ENCODE measurements at places on chromosomes 2 and 18. TPM values are rescaled to one million over a fixed set of nuclear protein-coding genes. Genes with fewer than 3 reads are reported as not detected.

DNA sequence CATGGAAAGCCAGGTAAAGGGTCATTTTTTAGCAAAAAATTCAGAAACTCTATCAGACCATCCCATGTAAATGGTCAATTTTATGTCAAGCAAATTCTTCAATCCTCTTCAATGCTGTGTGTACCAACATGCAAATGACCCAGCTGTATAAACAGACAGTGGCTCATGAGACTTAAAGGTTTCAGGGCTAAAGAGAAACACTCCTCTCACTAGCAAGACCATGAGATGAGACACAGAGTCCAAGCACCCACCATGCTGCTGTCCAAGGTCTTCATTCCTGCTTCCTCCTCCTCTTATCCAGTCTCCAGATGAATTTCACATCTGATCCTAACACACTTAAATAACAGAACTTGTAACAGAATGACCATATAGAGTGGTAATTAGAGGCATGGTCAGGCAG lies 30.8 kb upstream of the ONECUT2 start:
- no peaks in the 10 kb centered on the region for H3K4me1 ChIP-seq
- H3K4me3 ChIP-seq: no peak overlapping the region
- DNase-seq: no peak
- no peaks in the 10 kb centered on the region for H3K36me3 ChIP-seq

DNA sequence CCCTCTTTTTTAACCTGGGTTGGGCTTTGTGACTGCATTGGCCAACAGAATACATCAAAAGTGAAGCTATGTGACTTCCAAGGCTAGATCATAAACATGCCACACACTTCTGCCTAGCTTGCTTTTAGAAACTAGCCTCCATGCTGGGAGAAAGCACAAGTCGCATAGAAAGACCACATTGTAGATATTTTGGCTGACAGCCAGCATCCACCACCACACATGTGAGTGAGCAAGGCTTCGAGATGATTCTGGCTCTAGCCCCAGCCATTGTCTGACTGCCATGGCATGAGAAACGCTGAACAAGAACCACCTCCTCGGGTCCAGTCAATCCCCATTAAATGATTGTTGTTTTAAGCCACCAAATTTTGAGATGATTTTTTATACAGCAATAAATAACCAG lies 66.8 kb upstream of the STPG4 start:
- H3K27ac ChIP-seq: no peak overlapping the region
- peaks cover 4% of the 10 kb centered on the region for H3K4me1 ChIP-seq
- no peak overlapping the region for H3K4me3 ChIP-seq

The CSRNP3 gene
- 2.6 TPM for total RNA-seq

- H3K27ac ChIP-seq: no peak overlapping the region
- no peak overlapping the region for H3K4me3 ChIP-seq
- H3K36me3 ChIP-seq: no peaks in the 10 kb centered on the region
Measured at GRCh38 chr18:31738460-31739407, 21.9 kb downstream of the SLC25A52 start.

DNA sequence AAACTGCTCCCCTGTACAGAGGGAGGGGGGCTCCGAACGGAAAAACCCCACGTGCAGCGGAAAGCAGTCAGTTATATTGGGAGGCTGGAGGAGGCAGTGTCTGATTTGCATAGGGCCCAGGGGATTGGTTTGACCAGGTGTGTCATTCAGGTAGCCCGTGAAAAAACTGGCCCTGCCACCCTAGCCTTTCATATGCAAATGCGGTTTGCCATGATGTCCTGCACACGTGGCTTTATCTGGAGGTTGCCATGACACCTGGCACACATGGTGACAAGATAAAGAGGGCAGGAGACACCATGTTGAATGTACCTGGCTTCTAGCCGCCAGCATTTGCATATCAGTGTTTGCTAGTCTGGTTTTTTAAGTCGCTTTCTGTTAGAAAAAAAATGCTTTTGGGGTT lies 20.5 kb downstream of the SLC25A52 start:
- no peaks in the 10 kb centered on the region for H3K4me1 ChIP-seq
- no peaks in the 10 kb centered on the region for H3K36me3 ChIP-seq
- no peak overlapping the region for H3K4me3 ChIP-seq
- no peak overlapping the region for H3K27ac ChIP-seq
- DNase-seq: no peak

- H3K27ac ChIP-seq: peak overlapping the region; percentile 84
- H3K4me1 ChIP-seq: no peaks in the 10 kb centered on the region
- H3K4me3 ChIP-seq: no peak overlapping the region
- no peaks in the 10 kb centered on the region for H3K27me3 ChIP-seq
- H3K36me3 ChIP-seq: no peaks in the 10 kb centered on the region
- no peak for DNase-seq
Measured at GRCh38 chr2:173028671-173029070, 47.0 kb upstream of the MAP3K20 start.

GRCh38 chr2:158890296-158890905 lies 78.0 kb upstream of the TANC1 start:
- no peaks in the 10 kb centered on the region for H3K4me1 ChIP-seq
- H3K27me3 ChIP-seq: no peaks in the 10 kb centered on the region
- no peak overlapping the region for H3K27ac ChIP-seq
